ENCODE measurements at places on chromosomes 12 and 14. TPM values are rescaled to one million over a fixed set of nuclear protein-coding genes. Genes with fewer than 3 reads are reported as not detected.

DNA sequence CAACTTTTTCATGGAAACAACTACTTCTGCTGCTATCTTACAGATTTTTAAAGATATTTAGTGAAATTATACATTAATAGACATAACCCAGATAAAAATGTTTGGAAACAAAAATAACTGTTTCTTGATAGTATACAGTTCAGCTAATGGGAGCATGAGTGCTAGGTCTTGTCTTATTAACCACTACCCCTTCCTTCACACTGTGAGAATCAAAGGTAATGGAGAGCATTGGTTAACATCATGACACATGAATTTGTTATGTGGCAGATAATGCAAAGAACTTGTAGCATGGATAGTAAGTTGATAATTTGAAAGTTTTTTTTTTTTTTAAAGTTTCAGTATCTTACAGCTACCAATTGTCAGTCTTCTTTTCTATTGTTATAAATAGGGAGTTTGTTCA is 44.2 kb downstream of the CCDC91 start:
- H3K4me3 ChIP-seq = no peak overlapping the region
- H3K27ac ChIP-seq = no peak overlapping the region
- H3K27me3 ChIP-seq = no peaks in the 10 kb centered on the region
- peaks cover 6% of the 10 kb centered on the region for H3K4me1 ChIP-seq

GRCh38 chr14:55749946-55750345 is 169.9 kb downstream of the KTN1 start:
- H3K36me3 ChIP-seq = no peaks in the 10 kb centered on the region
- DNase-seq = peak; percentile 22
- H3K27me3 ChIP-seq = no peaks in the 10 kb centered on the region
- H3K4me1 ChIP-seq = peaks cover 30% of the 10 kb centered on the region
- no peak overlapping the region for H3K27ac ChIP-seq

GRCh38 chr14:50774542-50775267 is 56.3 kb downstream of the NIN start:
- H3K4me3 ChIP-seq = no peak overlapping the region
- no peak for DNase-seq
- H3K4me1 ChIP-seq = peaks cover 16% of the 10 kb centered on the region
- no peaks in the 10 kb centered on the region for H3K27me3 ChIP-seq
- H3K27ac ChIP-seq = peak overlapping the region; percentile 43
- peaks cover 31% of the 10 kb centered on the region for H3K36me3 ChIP-seq

- no peak overlapping the region for H3K27ac ChIP-seq
- H3K4me1 ChIP-seq = no peaks in the 10 kb centered on the region
- H3K36me3 ChIP-seq = peaks cover 2% of the 10 kb centered on the region
- no peak overlapping the region for H3K4me3 ChIP-seq
Measured at GRCh38 chr12:124780336-124780735, 83.3 kb downstream of the SCARB1 start.

GRCh38 chr12:29521951-29522350 is 24.5 kb upstream of the OVCH1 start:
- H3K4me3 ChIP-seq = no peak overlapping the region
- no peaks in the 10 kb centered on the region for H3K36me3 ChIP-seq
- H3K27me3 ChIP-seq = no peaks in the 10 kb centered on the region
- no peaks in the 10 kb centered on the region for H3K4me1 ChIP-seq
- DNase-seq = no peak

DNA sequence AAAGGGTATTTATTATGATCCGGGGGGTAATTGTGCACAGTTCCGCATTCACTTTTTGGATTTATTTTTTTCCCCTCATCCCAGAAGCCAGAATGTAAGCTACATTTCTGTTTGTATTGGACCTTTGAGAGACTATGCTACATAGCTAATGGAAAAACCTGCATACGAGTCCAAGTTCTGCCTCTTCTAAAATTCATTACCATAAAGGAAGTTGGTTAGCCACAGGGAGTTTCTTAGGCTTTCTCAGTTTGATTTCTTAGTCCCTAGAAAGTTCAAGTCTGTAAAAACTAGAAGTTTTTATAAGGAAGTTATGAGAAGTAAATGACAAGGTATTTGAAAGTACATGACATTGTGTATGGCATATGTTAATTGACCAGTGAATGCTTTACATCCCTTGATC is 138.7 kb downstream of the PDE3A start:
- H3K4me3 ChIP-seq = no peak overlapping the region
- H3K36me3 ChIP-seq = no peaks in the 10 kb centered on the region
- H3K27me3 ChIP-seq = no peaks in the 10 kb centered on the region

ZNF891 gene
- total RNA-seq = 3.4 TPM

TSPAN11 gene
- total RNA-seq = 6.1 TPM

GRCh38 chr12:39426636-39427240 is 16.2 kb downstream of the KIF21A start:
- H3K27me3 ChIP-seq = no peaks in the 10 kb centered on the region
- H3K4me3 ChIP-seq = no peak overlapping the region
- DNase-seq = no peak
- no peaks in the 10 kb centered on the region for H3K4me1 ChIP-seq
- H3K27ac ChIP-seq = peak overlapping the region; percentile 30
- H3K36me3 ChIP-seq = no peaks in the 10 kb centered on the region

GRCh38 chr12:2955888-2956287 is 3.3 kb upstream of the TEAD4 start:
- no peaks in the 10 kb centered on the region for H3K27me3 ChIP-seq
- no peak overlapping the region for H3K4me3 ChIP-seq
- no peak for DNase-seq
- no peak overlapping the region for H3K27ac ChIP-seq
- peaks cover 22% of the 10 kb centered on the region for H3K4me1 ChIP-seq
- no peaks in the 10 kb centered on the region for H3K36me3 ChIP-seq

DNA sequence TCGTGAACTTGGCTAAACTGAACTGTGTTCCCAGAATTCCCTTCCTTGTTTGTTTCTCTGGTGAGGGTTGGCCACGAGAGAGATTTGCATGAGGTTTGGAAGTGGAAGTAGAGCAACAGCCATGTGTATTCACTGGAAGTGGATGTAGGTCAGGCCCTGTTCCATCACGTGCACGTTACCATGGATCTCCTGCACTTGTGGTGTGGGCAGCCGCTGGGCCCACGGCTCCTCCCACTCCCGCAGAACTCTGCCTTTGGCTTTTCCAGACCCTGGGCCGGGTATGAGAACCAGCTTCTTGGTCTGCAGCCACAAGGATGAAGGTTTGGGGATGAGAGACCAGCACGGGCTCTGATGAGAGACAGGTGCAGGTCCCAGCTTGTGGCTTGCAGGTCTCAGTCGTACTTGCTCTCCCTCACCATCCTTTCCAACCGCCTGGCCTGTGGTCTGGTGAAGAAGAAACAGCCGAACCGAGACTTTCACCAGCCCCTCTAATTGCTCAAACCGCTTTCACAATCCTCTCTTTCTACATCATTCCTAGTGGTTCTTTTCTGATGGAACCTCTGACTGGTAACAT is 94.9 kb downstream of the DUSP16 start:
- H3K36me3 ChIP-seq = peaks cover 30% of the 10 kb centered on the region
- peaks cover 7% of the 10 kb centered on the region for H3K4me1 ChIP-seq
- no peak for DNase-seq
- H3K4me3 ChIP-seq = no peak overlapping the region
- no peak overlapping the region for H3K27ac ChIP-seq

DNA sequence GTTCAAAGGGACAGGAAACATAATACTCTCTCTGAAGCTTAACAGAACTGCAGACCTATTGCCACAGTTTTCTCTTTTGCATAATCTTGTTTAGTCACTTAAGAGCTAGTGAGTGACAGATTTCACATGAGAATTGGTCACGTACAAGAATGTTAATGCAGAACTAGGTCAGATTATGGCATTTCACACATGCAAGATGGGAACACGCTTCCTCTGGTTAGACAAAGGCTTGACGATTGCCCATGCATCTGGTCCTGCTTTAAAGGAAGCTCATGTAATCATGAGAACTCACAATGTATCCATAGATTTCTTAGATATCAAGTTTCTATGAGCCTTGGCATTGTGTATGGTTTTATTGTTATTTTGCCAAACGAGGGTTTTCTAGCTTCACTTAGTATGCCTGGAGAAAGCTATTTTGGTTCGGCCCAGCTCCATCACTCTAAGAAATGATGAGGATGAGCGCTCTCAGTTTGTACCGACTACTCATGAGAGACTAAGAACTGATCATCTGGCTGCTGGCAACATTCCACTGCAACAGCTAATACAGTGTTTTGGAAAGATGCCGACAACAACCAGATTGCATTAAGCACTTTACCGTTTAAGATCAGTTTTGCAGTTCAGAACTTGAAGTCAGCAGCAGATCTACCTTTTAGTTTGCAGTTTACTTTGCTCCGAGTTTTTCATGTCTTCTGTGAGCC is 380.0 kb downstream of the DIO2 start:
- peaks cover 2% of the 10 kb centered on the region for H3K27me3 ChIP-seq
- no peaks in the 10 kb centered on the region for H3K4me1 ChIP-seq
- no peak overlapping the region for H3K27ac ChIP-seq
- no peak for DNase-seq
- peaks cover 3% of the 10 kb centered on the region for H3K36me3 ChIP-seq
- H3K4me3 ChIP-seq = no peak overlapping the region

DNA sequence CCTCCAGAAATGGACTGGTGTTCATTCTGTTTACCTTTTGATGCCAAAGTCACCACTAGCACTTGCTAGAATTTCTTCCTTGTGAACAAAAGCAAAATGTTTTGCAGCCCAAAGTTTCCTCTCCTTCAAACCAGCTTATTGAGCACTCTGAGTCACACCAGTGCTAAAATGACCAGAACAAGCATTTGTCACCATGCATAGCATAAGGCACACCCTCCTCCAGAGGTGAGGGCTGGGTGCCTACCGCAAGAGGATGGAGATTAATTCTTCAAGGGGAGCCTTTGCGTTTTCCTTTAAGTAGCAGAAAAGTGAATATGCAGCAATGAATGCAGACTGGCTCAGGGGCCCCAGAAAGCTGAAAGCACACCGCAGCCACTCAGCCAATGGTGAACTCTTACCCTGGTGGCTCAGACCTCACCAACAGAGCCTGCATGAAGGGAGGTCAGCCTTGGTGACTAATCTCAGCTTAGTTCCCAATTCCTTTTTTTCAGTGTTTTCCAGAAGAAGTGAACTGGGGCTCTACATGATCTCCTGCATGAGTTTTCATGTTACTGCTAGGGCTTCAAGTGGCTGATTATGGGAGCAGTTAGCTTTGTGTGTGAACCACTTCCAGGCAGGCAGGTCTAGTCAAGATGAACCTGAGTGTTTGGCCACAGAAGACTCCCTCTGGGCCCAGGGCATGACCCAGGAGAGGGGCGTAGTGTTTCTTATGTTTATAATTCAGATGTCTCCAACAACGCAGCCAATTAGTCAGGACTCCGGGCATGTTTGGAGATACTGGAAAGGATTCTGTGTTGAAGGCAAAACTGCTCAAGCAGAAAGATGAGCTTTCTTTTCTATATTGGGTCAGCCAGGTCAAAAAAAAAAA is 96.3 kb downstream of the PAX9 start:
- no peak overlapping the region for H3K27ac ChIP-seq
- peaks cover 12% of the 10 kb centered on the region for H3K4me1 ChIP-seq
- no peak for DNase-seq
- H3K36me3 ChIP-seq = peaks cover 6% of the 10 kb centered on the region
- H3K27me3 ChIP-seq = no peaks in the 10 kb centered on the region
- H3K4me3 ChIP-seq = no peak overlapping the region

DNA sequence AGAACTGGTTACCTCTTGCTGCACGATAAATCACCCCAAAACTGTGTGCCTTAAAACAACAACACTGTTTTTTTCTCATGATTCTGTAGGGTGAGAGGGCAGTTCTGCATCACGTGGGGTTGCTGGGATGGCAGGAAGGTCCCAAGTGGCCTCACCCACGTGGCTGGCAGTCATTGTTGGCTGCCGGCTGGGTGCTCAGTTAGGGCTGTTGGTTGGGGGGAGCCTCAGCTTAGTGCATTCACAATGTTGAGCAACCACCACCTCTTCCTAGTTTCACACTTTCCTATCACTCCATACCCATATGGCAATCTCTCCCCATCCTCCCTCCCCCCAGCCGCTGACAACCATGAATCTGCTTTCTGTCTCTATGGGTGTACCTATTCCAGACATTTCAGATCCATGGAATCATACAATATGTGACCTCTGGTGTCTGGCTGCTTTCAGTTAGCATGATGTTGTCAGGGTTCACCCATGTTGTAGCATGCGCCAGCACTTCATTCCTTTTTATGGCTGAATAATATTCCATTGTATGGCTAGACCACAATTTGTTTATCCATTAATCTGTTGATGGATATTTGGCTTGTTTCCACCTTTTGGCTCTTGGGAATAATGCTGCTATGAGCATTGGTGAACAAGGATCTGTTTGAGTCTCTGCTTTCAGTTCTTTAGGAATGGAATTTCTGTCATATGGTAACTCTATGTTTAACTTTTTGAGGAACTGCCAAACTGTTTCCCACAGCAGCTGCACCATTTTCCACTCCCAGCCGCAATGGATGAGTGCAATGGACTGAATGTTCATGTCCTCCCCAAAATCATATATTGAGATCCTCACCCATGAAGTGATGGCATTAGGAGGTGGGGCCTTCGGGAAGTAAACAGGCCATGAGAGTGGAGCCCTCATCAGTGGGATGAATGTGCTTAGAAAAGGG is 11.2 kb upstream of the POP5 start:
- H3K27me3 ChIP-seq = no peaks in the 10 kb centered on the region
- H3K27ac ChIP-seq = no peak overlapping the region
- H3K4me3 ChIP-seq = no peak overlapping the region
- peaks cover 7% of the 10 kb centered on the region for H3K4me1 ChIP-seq

GRCh38 chr12:6943722-6944380 is at the start of the genes C12orf57 and RNU7-1:
TSS of gene C12orf57 (plus strand) at chr12:6944022. CDS start at chr12:6944122, 100 bp downstream.
TSS of gene RNU7-1 (plus strand) at chr12:6943816.
- DNase-seq = peak; percentile 76
- no peaks in the 10 kb centered on the region for H3K27me3 ChIP-seq
- H3K36me3 ChIP-seq = peaks cover 15% of the 10 kb centered on the region
- H3K4me3 ChIP-seq = peak within 1 kb of the TSS; percentile 98
- peaks cover 41% of the 10 kb centered on the region for H3K4me1 ChIP-seq

GRCh38 chr12:22473212-22473611 is 71.1 kb downstream of the C2CD5 start:
- H3K4me3 ChIP-seq = no peak overlapping the region
- H3K27ac ChIP-seq = no peak overlapping the region
- no peaks in the 10 kb centered on the region for H3K4me1 ChIP-seq
- H3K36me3 ChIP-seq = peaks cover 18% of the 10 kb centered on the region

DNA sequence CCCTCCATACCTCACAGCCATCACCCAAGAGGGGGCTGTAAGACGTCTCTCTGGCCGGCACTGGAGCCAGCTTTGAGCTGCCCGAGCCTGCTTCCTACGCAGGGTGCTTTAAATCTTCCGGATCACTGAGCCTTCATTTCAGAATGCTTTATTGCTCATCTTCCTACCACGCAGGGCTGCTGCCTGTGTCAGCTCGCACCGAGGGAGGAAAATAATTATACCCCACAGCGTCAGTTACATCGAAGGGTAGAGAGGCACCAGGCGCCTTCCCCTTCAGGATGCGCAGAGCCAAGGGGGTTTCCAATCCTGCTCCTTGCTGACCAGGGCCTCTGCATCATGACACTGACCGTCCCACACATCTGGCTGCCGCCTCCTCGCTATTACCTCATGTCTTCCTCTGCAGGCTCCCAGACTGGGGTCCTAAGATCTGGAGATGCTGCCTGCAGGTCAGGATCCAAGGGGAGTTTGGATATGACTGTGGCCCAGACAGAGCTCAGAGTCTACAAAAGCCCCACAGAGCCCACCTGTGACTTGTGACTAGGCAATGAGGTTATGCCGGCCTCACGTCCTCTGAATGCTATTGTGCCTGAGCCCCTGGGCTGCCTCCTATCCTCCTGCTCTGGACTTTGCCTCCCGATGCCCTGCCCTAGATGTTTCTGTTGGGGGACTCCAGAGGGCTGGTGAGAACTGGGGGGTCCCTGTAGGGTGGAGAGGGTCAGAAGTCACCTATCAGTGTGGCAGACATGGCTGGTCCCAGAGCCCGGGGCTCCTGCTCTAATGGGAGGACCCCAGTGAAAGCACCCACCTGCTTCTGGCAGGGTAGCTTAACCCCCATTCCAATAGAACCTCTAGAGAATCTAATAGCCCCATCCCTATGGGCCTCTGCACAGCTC is 220.3 kb upstream of the RTL1 start:
- no peaks in the 10 kb centered on the region for H3K27me3 ChIP-seq
- no peak overlapping the region for H3K4me3 ChIP-seq
- peaks cover 11% of the 10 kb centered on the region for H3K4me1 ChIP-seq
- H3K36me3 ChIP-seq = no peaks in the 10 kb centered on the region
- no peak overlapping the region for H3K27ac ChIP-seq
- no peak for DNase-seq
